ENCODE measurements at places on chromosomes 13 and 19.

DNA sequence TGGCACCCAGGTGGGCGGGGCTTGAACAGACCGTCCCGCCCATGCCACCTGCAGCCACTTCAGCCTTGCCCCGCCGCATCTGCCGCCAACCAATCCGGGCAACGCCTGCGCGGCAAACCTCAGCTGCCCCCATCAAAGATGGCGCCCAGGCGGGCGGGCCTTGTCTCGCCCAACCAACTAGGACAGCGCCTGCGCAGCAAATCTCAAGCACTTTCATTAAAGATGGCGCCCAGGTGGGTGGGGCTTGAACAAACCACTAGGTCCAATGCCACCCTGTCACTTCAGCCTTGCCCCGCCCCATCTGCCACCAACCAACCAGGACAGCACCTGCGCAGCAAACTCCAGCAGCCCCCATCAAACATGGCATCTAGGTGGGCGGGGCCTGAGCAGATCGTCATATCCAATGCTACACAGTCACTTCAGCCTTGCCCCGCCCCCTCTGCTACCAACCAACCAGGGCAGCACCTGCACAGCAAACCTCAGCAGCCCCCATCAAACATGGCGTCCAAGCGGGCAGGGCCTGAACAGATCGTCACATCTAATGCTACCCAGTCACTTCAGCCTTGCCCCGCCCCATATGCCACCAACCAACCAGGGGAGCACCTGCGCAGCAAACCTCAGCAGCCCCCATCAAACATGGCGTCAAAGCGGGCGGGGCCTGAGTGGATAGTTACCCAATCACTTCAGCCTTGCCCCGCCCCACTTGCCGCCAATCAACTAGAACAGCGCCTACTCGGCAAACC, 1.4 kb downstream of the PEG3 start:
- DNase-seq = peak; percentile 31

GRCh38 chr13:42680748-42681147, 100.6 kb upstream of the FAM216B start:
- no peak for DNase-seq

- no peak for DNase-seq
These were observed 208.4 kb upstream of the RXFP2 start for GRCh38 chr13:31530922-31531321.

GRCh38 chr19:42284591-42285341, 15.7 kb downstream of the CIC start:
- DNase-seq = peak; percentile 50

GRCh38 chr19:55266840-55267239, 8.0 kb upstream of the PPP6R1 start:
- no peak for DNase-seq

DNA sequence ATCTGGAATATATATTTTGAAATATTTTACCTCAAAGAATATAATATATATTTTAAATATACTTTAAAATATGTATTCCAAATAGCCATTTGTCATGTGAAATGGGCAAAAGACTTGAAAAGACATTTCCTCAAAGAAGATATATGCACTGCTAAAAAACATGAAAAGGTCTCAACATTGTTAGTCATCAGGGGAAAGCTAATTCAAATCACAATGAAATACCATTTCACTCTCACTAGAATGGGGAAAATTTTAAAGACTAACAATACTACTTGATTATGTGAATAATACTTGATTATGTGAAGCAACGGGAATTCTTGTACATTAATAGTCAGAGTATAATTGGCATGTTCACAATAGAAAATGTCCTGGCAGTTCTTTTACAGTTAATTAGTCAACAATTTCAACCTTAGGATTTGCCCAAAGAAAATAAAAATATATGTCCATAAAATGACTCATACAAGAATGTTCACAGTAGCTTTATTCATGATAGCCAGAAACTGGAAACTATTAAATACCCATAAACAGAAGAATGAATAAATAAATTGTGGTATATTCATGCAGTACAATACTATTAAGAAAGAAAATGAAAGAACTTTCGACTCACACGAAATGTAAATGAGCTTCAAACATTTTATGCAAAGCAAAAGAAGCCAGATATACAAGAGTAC, 6.8 kb upstream of the KBTBD6 start:
- peak; percentile 24 for DNase-seq

GRCh38 chr19:40266119-40266518, 19.0 kb downstream of the AKT2 start:
- no peak for DNase-seq

DNA sequence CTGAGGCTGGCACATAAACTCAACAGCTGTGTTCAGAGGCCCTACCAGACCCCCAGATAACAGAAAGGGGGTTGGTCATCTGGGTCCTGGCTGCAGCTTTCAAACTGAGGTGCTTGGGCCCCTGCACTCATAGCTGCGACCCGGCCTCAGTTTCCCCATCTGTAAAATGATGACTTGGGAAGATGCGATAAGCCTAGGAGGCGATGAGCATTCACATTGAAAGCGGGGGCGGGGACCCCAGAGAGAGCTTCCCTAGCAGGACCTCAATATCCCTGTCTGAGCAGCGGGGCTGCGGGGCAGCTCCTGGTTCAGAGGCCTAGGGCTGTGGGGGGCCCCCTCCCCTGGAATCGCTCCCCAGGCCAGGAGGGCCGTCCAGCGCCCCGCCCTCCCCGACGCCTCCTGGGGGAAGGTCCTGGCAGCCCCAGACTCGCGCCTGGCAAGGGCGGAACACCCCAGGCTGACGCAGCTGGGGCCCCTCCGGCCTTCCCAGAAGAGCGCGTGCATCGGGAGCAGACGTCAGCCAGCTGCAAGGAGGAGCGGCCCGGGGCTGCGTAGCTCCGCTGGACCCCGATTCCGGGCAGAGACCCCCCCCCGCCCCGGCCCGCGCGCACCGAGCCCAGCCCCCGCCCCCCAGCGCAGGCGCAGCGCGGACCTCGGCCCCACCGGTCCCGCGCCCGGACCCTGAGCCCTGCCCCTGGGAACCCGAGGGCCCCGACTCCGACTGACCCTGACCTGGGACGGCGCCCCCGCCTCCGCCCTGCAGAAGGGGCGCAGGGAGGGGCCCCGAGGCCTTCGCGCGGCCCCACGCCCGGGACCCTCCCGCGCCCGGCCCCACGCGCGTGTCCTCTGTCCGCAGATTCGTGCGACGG, 3.5 kb downstream of the FSTL3 start:
- DNase-seq = peak; percentile 87

- no peak for DNase-seq
These were observed 1.4 kb downstream of the KASH5 start for GRCh38 chr19:49389406-49389805.

DNA sequence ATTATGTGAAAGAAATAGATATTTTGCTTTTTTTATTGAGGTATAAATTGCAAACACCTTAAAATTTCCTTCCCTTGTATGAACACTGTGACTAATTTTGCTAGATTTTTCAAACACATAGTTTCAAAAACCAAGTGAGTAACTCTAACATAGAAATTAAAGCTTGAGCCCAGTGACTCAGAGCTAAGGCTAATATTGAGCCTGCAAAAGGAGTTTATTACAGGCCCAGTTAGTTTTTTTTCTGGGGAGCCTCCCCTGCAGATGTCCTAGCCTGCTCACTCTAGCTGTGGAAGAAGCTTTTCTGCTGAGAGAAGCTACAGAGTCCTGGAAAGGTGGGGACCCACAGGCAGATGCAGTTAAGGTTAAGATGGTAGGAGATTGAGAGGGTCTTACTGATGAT, 3.4 kb downstream of the ZNF430 start:
- DNase-seq = peak; percentile 56

GRCh38 chr19:32238076-32238475, 107.3 kb upstream of the ZNF507 start:
- DNase-seq = no peak

DNA sequence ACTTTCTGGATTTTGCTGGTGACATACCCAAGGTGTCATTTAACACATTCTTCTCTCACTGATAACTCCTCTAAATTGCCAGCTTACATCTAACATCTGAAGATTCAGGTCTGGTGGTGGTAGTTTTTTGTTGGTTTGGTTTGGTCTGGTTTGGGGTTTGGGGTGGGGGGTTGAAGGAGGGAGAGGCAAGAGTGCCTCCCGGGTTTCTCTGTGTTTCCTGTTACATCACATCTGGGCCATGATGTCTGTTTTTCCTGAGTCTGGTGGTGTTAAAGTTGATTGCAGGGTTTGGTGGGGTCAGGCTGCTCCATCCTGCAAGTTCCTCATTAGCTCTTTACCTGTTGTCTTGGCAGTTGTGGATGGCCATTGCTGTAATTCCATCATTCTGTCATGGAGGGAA, 155.8 kb upstream of the UBL3 start:
- DNase-seq = no peak

- peak; percentile 82 for DNase-seq
These were observed 1.5 kb upstream of the ELOF1 start for GRCh38 chr19:11560404-11561051.

- no peak for DNase-seq
These were observed 97.6 kb upstream of the DACH1 start for GRCh38 chr13:71964491-71965100.

GRCh38 chr13:90709319-90709718, 638.2 kb upstream of the MIR17HG start:
- DNase-seq = no peak

DNA sequence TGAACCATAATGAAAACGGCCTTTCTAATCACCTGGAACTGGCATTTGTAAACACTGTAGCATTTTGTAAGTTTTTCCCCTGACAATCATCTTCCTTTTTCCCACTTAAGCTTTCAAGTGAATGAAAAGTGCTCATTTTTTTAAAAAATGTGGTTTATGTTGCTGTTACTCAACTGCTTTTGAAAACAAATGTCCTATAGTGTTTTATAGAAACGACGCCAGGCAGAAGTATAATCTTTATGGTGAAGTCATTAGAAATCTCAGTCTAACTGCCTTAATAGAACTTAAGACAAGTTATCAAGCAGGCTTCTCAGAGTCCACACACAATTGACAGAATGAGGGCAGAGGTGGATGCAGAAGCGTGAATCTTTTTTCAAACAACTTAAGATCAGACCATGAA, 442.3 kb downstream of the KLF12 start:
- no peak for DNase-seq

DNA sequence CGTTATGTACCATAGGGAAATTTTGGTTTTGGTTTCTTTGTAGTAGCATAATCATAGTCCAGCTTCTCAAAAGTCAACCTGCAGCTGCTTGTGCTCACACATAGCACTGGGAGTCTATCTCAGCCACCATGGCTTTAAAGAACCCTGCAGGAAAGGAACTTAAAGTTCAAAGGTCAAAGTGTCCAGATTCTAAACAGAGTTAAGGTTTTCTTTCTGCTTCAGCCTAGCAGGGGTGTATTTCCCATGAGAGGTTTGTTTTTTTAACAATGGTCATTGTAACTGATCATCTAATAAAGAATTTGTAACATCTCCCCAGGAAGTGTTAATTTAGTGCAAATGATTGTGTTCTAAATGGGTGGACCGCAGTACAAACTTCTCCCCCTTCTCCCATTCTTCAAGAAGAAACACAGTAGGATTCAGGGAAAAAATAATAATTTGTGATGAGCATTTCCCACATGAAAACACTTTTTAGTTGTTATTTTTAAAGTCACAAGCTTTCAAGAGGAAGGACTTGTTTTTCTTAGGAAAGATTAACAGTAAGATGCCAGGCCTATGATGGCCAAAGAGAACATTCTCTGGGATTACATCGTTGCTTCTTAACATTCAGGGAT, 168.0 kb downstream of the EFNB2 start:
- no peak for DNase-seq

- no peak for DNase-seq
These were observed 297.5 kb downstream of the ENOX1 start for GRCh38 chr13:43489233-43489632.

DNA sequence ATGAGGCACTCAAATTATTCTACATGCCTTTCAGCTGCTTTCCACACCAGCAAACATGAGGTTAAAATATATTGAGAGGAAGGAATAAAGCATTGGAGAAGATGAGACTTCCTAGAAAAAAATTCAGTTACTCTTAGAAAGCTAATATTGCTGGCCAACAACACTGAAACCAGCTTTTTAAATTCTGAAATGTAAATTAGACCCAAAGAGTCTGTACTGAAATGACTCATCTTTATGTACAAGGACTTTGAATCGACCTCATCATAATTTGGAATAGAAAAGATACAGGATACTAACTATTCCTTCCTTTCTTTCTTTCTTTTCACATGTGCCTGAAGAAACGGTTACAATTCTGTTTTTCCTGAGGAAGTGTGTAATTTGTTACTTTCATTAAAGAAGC, 6.5 kb upstream of the HSPH1 start:
- DNase-seq = no peak

DNA sequence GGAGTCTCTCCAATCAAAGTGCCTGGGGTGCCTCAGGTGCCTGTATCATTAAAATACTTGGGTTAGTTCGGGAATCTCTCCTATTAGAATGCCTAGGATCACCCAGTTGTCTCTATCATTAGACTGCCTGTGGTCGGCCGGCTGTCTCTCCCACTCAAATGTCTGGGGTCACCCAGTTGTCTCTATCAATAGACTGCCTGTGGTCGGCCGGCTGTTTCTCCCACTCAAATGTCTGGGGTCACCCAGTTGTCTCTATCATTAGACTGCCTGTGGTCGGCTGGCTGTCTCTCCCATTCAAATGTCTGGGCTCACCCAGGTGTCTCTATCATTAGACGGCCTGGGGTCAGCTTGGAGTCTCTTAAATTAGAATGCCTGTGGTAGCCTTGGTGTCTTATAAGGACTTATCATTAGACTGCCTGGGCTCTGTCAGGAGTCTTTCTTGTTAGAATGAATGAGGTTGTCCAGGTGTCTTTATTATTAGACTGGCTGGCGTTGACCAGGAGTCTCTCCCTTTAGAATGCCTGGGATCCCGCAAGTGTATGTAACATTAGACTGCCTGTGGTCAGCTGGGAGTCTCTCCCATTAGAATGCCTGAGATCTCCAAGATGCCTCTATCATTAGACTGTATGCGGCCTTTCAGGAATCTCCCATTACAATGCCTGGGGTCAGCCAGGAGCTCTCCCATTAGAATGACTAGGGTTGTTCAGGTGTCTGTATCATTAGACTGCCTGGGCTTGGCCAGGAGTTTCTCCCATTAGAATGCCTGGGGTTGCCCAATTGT, 1555.5 kb downstream of the UQCRFS1 start:
- DNase-seq = no peak

GRCh38 chr19:4695224-4695731, 25.1 kb upstream of the MYDGF start:
- DNase-seq = no peak

DNA sequence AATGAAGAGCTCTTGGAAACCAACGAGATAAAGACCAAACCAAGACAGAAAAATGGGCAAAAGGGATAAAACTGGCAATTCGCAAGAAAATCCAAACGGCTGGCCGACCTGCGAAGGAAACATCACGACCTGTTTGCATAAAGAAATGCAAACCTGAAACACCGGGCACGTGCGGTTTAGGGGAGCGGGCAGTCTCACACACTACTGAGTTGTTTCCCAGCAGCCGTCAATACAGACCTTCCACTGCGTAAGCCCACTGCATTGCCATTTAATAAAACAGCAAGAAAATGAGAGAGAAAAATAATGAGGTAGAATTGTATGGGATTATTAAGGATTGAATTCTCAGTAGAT, 642 bp upstream of the PEG3 start:
- no peak for DNase-seq
